Activated T-cell treated with anti-CD3 and anti-CD28 coated beads, Interleukin-2, amount 50 U/mL, for 72 hours (primary cell): ENCODE measurements at places on chromosomes 7 and 10.
A peak's percentile ranks its signal among the peaks of the same experiment; 100 is the strongest.

DNA sequence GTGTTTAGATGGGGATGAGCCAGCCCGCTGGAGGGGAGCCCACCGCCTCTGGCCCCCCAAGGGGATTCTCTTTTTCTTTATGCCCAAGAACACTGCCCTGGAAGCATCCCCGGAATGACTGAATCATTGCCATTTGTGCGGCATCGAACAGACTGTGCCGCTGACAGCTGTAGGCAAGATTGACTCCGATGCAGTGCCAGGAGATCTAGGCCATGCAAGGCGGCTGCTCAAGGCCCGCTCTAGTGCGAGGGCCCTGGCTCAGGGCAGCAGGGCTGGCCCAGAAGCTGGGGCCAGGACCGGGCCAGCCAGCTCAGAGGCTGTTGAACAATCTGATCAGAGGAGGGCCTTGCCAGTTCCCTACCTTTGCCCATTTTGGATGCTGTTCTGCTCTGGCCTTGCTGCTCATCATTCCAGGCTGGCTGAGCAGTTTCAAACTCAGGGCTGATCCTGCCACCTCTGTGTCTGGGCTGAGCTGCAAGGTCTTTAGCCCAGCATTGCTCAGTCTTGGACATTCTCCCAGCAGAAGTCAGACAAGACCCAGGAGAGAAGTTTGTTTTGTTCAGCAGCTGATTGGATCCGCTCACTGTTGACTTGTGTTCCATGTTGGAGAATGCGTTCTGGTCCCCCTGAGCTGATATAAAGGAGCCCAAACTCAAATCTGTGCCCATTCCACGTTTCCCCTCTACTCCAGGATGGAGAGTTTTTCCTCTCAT lies 485.3 kb upstream of the GALNT17 start:
- DNase-seq = no peak

- no peak for DNase-seq
Observed at GRCh38 chr7:20797042-20797461, 10.4 kb upstream of the SP8 start.

DNA sequence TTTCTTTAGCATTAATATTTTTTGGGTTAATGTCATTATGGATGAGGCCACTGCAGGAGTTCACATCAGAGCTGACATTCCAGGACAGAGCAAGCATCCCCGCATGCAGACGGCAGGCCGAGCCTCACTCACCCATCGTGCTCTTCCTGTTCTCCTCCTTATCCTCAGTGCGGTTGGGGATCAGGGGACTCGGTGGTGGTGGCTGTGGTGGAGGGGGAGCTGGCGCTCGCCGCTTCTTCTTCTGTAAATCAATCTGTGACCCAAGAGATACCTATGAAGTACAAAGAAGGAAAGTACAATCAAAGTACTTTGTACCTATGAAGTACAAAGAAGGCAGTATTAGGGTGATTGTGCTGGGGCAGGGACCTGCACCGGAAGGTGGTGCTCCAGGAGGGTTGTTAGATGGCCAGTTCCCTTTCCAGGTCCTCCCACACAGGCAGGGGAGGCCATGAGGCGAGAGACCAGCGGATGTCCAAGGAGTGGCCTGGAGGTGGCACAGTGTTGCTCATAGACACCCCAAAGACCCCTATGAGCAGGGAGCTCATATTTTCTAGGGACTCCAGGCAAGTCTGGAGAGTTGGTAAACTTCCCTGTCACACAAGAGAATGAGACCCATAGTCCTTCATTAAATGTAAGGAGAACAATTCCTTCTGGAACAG lies 231.4 kb downstream of the COBL start:
- no peak for DNase-seq

- DNase-seq = no peak
Observed at GRCh38 chr7:75756991-75757676, 14.9 kb downstream of the CCL26 start.

GRCh38 chr7:152177681-152178404 lies 152.4 kb downstream of the GALNT11 start:
- DNase-seq = no peak

DNA sequence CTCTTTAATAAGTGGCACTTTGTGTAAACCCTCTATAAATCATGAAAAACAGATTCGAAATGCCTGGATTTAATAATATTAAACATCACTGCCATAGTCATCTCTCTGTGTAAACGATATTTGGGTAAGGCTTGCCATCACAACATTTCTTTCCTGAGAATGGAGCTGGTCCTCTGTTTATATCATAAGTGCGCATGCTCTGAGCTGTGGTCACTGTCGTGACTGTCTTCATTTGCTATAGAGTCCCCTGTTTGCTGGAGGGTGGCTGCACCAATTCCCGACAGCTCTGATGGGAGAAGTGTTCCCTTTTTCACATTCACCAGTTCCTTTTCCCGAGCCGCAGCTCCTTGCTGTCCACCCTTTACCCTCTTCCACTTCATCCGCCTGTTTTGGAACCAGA lies 50.4 kb upstream of the AGMO start:
- no peak for DNase-seq

DNA sequence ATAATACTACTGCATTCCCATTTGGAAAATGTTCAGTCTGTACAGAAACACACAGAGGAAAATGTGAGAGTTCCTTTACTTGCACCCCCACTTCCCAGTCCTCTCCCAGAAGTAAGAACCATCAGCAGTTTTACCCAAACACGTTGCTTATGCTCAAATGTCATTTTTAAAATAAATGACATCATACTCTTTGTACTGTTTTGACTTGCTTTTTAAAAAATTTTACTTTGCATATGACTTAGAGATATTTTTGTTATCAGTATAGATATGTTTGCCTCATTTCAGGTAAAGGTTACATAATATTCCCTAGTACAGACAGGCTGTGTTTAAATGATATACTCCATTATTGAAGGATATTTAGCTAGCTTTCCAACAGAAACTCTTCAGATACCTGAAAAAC lies 13.5 kb upstream of the PTPRN2 start:
- DNase-seq = no peak

DNA sequence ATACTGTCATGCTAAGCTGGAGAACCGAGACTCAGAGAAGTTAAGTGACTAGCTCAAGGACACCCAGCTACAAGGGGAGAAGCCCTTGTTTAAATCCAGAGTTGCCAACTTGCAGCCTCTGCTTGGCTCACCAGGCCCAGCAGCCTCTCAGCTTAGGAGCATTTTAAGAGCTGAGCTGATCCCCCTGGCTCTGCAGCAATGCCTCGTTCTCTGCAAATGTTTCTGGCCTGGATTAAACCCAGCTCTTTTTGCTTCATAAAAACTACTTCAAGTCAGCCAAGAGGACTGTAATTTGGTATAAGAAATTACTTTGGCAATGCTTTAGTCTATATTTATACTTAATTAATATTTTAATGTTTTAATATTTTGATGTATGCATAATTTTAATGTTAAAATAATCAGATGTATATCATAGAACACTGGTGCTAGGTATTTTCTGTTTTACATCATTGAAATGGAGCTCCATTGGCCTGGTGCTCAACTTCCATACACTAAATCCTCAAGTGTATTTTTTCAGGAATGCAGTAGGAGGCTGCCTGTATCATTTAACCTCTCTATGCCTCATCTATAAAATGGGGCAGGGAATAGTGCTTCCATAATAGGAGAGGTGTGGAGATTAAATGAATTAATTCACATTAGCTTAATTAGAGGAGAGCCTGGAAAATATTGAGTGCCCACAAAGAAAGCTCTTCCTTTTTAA lies 184.2 kb downstream of the EMX2 start:
- DNase-seq = no peak

DNA sequence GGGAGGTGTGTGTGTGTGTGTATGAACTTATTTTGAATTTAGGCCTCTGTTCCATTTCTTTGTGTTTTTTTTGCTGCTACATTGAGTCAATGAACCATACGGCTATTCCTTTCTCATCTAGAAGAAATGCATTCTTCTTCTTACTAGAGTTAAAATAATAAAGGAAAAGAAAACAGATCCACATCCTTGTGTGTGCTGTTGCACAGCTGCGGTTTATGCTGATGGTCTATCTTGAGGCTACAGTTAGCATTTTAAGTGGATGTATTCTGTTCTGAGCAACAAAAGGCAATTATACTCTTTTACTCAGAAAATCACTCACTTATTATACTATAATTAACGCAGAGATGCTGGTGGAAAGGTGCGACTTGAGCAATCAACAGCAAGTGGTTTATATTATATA lies 615.0 kb upstream of the MBL2 start:
- no peak for DNase-seq

GRCh38 chr10:129605266-129605985 lies 138.4 kb downstream of the MGMT start:
- no peak for DNase-seq

- no peak for DNase-seq
Observed at GRCh38 chr7:33918438-33919143, 13.3 kb downstream of the BMPER start.

DNA sequence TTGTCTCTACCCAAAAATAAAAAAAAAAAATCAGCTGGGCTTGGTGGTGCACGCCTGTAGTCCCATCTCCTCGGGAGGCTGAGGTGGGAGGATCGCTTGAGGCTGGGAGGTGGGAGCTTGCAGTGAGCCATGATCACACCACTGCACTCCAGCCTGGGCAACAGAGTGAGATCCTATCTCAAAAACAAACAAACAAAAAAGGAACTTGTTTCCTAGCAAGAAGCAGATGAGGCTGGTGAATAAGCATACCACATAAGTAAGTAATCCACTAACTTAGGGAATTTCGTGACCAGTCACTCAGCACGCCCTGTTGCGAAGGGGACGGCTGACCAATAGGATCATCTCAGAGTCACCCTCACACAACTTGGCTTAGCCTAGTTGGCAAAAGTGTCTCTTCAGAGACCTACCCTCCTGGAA lies 64.6 kb downstream of the CUX1 start:
- DNase-seq = no peak

GRCh38 chr10:100506596-100507356 lies 12.9 kb downstream of the SEC31B start:
- DNase-seq = peak; percentile 34

DNA sequence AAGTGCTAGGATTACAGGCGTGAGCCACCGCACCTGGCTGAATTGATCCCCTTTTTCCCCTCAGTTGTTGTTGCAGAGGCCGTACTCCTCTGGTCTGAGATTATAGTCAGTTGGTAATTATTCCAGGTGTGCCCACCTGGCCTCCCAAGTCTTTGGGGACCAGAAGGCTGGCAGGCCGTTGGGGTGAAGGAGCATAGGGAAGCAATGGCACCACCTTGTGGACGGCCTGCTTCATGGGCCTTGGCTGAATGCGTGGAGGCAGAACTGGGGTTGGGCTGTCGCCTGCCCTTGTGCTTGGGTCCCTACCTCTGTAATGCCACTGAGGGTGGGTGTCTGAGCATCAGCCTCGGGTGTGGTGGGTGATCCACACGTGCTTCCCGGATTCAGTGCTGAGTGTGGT lies 125.7 kb downstream of the RGS10 start:
- DNase-seq = peak; percentile 75

DNA sequence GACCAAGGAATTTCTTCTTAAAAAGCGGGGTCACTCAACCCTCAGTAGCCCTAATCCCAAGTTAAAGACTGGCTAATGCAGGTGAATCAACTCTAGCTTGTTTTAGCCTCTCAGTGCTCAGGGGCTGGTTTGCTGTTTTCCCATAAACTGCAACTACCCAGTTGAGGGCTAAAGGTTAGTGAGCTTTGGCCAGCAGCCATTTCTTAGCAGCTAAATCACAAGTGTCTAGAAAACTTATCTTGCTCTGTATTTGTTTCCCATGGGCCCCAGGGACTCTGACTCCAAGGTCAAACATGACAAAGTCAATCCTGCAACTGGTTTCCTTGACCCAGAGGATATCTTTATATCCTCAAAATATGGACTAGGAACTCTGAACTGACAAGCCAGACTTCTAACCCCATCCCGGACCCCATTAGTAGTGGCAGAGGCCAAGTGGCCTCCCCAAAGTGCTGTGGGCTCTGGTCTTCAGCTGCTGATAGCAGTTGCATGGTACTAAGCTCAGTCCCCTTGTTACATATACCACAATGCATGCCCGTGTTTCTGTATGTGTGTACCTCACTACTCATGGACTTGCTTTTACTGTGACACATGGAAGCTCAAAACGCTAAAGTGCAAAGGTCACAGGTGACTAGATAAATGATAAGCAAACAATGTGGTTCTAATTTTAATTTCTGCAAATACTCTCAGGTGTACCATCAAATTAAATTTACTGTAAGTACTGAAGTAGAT lies 793.0 kb upstream of the IGFBP3 start:
- DNase-seq = no peak

- no peak for DNase-seq
Observed at GRCh38 chr10:43884501-43885105, 235.9 kb upstream of the ZNF32 start.

GRCh38 chr7:17600340-17600752 lies 301.9 kb downstream of the AHR start:
- DNase-seq = no peak

DNA sequence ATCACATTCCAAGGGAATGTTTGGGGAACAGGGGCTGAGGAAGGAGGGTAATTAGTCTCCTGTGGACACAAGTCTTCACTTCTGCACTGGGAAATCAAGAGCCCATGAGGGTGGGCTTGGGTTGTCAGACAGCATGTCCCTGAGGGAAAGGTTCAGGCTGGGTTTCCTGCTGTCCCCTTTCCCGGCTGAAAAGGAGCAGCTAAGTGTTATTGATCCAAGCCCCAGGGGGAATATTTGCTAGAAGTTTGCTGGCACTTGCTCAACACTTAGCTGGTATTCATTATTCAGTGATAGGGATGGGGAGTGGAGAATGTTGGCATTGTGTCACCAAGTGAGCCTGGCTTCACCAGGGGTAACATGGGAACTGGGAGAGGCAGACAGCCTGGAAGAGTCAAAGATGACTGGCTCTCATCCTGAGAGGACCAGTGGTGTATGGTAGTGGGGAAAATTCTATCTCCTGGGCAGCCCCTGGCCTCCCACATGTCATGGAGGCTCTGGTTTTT lies 344.4 kb upstream of the PODXL start:
- DNase-seq = no peak

GRCh38 chr7:1637155-1637554 lies 32.9 kb upstream of the ELFN1 start:
- DNase-seq = no peak

DNA sequence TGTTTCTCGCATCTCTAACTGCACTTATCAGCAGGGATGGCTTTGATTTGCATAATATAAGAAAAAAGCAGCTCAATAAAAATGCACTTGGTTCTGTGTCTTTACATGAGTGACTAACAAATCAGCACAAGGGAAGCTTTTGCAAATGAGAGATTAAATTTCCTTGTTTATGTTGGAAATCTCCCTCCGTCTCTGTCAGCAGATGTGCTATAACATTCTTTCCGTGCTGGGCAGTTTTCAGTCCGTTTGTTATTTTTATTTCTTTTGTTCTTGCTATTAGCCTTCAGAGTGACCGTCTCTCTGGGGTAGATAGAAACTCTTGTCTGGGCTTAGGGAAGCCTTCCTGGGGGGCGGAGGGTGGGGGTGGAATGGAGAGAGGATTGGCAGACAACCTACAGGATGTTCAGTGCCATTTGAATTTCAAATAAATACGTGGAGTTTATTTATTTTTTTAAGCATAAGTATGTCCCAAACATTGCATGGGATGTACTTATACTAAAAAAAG lies 96.0 kb downstream of the GATA3 start:
- DNase-seq = no peak

DNA sequence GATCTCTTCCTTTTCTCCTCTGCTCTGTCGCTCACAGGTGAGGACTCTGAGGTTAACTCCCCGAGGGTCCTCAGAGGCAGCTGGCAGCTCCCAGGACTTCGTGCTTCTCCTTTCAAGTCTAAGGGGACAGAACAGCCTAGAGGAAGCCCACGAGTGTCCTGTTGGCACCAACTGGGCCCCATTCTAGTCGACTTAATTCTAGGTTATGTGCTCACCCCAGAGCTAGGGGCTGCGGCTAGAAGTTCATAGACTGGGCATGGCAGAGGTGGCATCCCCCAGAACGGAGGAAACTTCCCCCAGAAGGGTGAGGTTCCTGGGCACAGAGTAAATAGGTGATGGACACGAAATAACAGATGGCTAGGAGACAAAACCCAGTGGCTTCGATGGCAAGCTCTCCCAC lies 259.4 kb downstream of the TEX36 start:
- DNase-seq = no peak
